Panc1 (cell line): ENCODE measurements at places on chromosomes 16 and 17. TPM values are rescaled to one million over a fixed set of nuclear protein-coding genes. Genes with fewer than 3 reads are reported as not detected.

The DLX4 gene
- 11.2 TPM for total RNA-seq

The SECTM1 gene
- 5.4 TPM for total RNA-seq

The SLFN13 gene
- 56.5 TPM for total RNA-seq

The TMIGD1 gene
- not detected for total RNA-seq

The TNFRSF17 gene
- not detected for total RNA-seq

The CCL2 gene
- 513 TPM for total RNA-seq

The SMIM36 gene
- not detected for total RNA-seq

The MYH8 gene
- not detected for total RNA-seq

The PRR35 gene
- total RNA-seq: 2.2 TPM

- peaks cover 13% of the 10 kb centered on the region for H3K36me3 ChIP-seq
- no peak for DNase-seq
- H3K4me3 ChIP-seq: peak overlapping the region; percentile 98
- no peaks in the 10 kb centered on the region for H3K27me3 ChIP-seq
These were observed 500 bp upstream of the KAT7 start for GRCh38 chr17:49787884-49788477.

DNA sequence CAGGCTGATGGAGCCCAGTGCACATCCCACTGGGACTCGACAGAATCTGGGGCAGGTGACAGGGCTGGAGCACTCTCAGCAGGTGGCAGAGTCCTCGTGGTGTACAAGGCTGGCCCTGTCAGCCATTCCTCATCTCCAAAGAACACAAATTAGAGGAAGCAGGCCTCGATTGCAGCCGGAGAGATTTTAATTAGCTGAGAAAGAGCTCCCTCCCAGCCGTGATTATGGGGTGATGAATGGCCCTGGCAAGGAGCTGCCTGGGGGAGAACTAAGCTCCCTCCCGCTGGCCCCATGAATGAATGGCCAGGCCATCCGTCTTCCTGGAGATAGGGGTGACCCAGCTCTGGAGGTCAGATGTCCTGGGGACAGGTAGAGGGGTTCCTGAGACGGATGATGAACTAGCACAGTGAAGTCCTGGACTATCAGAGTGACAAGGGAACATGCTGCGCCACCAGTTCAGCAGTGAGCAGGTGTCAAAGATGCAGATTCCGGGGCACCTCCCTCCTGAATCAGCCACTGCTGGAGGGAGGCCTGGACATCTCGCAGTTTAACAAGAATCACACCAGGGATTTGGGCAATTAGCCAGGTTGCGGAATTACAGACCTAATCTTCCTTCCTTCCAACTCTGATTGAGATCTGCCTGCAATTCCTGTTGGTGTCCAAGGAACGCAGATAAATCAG is 35.5 kb downstream of the PIMREG start:
- DNase-seq: no peak
- H3K27me3 ChIP-seq: no peaks in the 10 kb centered on the region; the same call in 1 of the 2 replicates
- no peak overlapping the region for H3K4me3 ChIP-seq
- no peak overlapping the region for H3K27ac ChIP-seq
- no peaks in the 10 kb centered on the region for H3K4me1 ChIP-seq

DNA sequence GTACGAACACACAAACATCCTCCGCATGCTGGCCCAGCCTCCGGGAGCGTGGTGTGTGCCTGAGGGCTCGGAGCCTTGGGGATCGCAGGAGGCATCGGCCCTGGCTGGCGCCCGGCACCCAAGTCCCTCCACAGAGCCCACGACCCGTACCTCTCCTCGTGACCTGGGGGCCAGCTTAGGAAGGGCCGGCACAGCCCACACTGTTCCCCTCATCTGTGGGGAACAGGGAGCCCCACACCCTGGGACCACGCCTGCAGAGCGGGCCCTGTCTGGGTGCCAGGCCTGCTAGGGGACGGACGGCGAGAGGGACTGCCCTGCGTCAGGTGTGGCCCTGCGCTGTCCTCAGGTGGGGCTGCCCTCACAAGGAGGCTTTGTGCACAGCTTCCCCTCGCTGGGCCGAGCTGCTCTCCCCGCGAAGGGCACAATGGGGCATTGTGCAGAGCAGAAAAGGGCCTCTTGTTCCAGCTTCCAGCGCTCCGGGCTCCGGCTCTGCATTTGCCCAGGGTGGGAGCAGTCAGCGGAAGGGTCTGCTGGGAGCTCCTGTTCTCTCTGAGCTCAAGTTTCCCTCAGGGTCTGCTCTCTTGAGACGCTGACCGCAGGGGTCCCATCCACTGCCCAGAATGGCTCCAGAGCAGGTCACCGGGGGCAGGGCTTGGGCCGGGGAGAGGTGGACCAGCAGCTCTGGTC is 1.7 kb upstream of the LMF1 start:
- no peak overlapping the region for H3K27ac ChIP-seq
- no peak overlapping the region for H3K4me3 ChIP-seq
- H3K4me1 ChIP-seq: peaks cover 28% of the 10 kb centered on the region
- no peaks in the 10 kb centered on the region for H3K27me3 ChIP-seq

DNA sequence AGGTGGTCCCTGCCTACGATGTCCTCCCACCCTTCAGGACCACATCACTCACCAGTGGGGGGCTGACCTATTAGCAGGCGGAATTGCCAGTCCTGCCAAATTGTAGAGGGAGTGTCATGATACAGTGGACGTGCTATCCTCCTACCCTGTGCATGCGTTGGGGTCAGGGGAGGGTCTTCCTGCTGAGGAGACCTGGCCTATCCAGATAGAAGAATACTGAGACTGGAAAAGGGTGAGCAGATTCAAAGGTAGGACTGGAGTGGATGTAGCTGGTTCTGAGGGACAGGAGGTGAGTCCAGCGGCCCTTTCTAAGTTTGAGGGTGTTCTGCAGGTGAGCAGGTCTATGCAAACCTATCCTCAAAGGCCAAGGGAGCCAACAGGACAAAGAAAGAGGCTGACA is 8.0 kb downstream of the PRSS41 start:
- no peak overlapping the region for H3K4me3 ChIP-seq
- DNase-seq: no peak
- H3K36me3 ChIP-seq: no peaks in the 10 kb centered on the region
- H3K27me3 ChIP-seq: no peaks in the 10 kb centered on the region
- no peaks in the 10 kb centered on the region for H3K4me1 ChIP-seq

DNA sequence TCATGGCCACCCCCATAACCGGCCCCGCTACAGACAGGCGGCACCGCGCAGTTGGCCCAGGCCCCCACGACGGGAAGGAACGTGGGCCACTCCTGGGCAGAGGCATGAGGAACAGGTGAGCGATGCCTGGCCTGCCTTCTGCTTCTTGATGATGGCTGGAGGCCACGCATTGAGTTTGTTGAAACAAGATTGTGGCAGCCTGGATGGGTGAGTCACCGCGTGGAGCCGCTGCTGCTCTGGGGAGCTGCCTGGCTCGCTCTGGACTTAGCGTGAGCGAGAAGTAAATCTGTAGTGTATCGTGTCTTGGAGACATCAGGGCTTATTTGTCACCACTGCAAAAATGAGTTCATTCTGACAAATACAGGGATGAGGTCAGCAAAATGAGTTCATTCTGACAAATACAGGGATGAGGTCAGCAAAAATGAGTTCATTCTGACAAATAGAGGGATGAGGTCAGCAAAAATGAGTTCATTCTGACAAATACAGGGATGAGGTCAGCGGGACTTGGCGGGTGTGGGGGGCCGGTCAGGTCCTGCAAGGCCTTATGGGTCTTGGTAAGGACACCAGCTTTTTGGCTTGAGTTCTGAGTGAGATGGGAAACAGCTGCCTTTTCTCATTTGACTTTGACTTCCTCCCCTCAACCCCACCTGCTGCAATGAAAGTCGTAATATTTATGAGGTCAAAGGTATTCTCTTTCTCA is 93.0 kb downstream of the SEC14L1 start:
- H3K27me3 ChIP-seq: no peaks in the 10 kb centered on the region
- H3K4me1 ChIP-seq: peaks cover 2% of the 10 kb centered on the region; the same call in 1 of the 2 replicates
- H3K27ac ChIP-seq: no peak overlapping the region
- no peaks in the 10 kb centered on the region for H3K36me3 ChIP-seq
- H3K4me3 ChIP-seq: no peak overlapping the region

DNA sequence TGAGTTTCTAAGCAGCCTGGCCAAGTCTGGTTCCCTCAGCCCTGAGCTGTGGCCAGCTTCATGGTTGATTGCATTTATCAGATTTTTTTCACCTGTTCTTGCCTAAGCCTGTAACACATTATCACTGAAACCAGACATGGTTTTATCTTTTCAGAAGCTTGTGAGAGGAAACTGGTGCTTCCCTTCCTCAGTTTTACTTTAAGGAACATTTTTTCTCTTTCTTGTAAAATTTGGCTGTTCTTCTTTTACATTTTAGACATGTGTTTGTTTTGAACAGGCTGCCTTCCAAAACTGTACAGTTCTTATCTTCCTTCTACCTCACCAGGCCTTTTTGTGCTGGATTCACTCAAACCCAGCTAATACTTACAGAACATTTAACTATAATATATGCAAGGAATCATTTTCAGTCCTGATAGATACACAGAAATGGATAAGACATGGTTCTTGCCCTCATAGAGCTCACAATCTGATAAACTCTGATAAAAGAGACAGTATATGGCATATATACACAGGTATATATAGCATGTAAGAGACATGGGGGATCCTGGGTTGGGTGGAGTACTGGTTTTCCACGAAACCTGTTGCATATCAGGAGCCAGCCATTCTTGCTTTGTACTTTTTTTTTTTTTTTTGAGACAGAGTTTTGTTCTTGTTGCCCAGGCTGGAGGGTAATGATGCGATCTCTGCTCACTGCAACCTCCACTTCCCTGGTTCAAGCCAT is 44.5 kb downstream of the ZNRF1 start:
- no peaks in the 10 kb centered on the region for H3K27me3 ChIP-seq
- peaks cover 35% of the 10 kb centered on the region for H3K4me1 ChIP-seq
- no peaks in the 10 kb centered on the region for H3K36me3 ChIP-seq
- DNase-seq: no peak
- H3K4me3 ChIP-seq: no peak overlapping the region
